Activated CD4-positive, alpha-beta T cell treated with anti-CD3 and anti-CD28 coated beads, Interleukin-2, amount 50 U/mL, for 4 hours (primary cell): ENCODE measurements at places on chromosomes 2 and 18.

- no peak for DNase-seq
These were observed 41.2 kb downstream of the SAP130 start for GRCh38 chr2:127986548-127987079.

DNA sequence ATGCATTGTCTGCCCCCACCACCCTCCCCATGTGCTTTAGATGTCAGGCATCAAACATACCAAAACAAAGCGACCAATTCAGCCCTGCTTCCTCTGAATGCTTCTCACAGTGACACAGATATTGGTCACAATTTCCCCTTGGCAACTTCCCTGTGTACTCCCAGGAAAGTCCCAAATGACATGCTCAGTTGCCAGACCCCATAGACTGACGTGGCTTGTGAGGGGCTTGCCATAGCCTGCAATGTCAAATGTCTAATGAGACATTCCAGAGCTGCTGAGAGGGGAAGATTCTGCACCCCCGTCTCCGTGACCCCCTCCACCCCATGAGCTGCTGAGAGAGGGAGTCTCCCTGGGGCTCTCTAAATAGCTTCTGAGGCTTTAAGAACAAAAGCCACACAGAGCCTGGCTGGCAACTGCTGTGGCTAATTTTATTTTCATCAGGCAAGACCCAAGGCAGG is 47.3 kb downstream of the RFTN2 start:
- DNase-seq, result no peak

- DNase-seq, result no peak
These were observed 512.8 kb upstream of the POU3F3 start for GRCh38 chr2:104340879-104341828.

DNA sequence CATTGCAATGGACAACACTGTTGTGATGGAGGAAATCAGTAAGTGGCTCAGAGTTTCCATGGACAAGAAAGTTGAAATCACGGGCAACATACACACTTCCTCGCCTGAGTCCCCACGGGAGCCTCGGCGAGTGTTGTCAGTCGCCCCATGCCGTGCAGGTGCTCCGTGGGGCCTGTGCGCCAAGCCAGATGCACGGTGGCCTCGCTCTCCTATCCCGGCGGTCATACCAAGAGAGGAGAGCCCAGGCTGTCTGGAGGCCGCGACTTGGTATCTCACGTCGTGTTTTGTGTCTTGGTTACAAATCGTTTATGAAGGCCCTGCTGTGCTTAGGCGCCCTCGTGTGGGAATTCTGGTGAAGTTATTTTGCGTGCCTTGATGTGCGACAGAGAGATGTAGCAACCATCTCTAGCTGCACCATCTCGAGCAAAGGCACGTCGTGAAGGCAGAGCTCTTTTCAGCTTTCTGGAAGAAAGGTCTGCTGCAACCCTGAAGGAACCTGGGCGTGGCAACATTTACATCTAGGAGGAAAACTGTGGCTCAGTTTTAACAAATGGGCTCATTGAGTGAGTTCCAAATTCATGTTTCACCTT is 21.8 kb downstream of the ATG4B start:
- peak; percentile 27 for DNase-seq

DNA sequence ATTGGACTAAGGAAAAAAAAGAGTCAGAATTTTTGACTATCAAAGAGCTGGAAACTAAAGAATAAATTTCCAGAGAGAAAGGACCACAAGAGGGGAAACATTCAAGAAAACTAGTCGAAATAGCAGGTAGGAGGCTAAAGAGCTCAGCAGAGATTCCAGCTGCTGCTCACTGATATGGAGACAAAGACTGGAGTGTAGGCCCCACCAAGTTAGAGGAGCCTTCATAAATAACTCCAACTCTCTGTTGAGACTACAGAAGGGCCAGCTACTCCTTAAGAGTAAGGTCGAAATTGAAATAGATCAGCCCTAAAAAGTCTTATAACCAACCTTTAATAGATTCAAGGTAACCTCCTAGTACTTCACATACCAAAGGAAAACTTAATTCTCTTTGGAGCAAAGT is 31.1 kb downstream of the SS18 start:
- DNase-seq, result no peak

- DNase-seq, result no peak
These were observed 8.4 kb upstream of the MAL start for GRCh38 chr2:95017071-95017501.

GRCh38 chr2:223166983-223167650 is 115.1 kb downstream of the KCNE4 start:
- no peak for DNase-seq

GRCh38 chr2:68290901-68291300 is 28.8 kb downstream of the CNRIP1 start:
- no peak for DNase-seq

GRCh38 chr2:44456946-44457345 is 95.2 kb downstream of the CAMKMT start:
- no peak for DNase-seq

GRCh38 chr2:121547646-121548045 is 17.0 kb downstream of the RNU4ATAC start:
- no peak for DNase-seq

DNA sequence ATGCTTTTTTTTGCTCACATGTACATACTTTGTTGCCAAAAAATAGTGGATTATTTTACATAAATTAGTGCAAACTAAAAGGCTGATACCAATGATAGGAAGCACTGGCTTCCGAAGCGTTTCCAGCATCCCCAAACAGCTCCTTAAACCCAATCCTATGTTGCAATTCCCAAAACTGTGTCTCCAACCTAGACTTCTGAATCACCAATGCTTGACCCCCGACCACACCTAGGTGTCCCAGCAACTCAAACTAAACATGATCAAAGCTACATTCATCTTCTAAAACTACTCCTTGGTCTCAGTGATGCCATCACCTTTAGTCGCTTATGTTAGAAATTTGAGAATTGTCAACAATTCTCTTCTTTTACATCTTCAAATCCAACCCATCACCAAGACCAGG is 13.4 kb downstream of the ATP8B1 start:
- no peak for DNase-seq

GRCh38 chr2:160490733-160491685 is 2.6 kb downstream of the RBMS1 start:
- DNase-seq, result no peak

DNA sequence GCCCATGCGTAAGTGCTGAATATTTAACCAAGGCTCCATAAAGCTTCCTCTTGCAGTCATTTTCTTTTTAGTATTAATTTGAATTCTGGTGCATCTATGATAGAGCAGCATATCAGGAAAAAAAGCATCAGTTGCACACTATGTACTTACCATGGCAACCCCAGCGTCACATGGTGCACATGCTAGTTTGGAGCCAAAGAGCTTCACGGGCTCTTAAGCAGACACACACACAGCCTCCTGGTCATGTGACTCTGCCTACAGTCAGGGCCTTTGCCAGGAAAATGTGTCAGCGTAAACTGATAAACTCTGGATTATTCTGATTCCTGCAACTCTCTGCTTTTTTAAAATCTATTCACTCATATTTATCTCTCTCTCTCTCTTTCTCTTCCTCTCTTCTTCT is 30.2 kb downstream of the NYAP2 start:
- DNase-seq, result no peak

DNA sequence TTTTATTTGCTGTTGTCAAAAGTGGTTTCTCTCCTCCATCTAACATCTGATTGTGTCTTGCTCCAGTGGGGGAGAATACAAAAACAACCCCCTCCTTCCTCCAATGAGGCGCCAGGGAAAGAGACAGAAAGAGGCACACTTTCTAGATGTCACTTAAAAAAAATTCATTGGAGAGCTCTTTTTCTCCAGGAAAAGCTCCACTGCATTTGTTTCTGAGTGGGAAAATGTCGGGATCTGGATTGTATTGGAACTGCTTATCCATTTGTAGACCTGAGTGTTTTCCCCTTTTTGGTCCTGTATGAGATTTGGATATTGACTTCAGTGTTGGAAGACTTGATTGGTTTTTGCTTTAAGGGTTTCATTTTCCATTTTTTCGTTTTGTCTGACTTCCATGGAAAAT is 995 bp downstream of the MBD5 start:
- DNase-seq, result no peak

- DNase-seq, result no peak
These were observed 502.5 kb upstream of the ACVR2A start for GRCh38 chr2:147342329-147342728.

GRCh38 chr2:105100046-105100840 is 62.4 kb downstream of the MRPS9 start:
- no peak for DNase-seq

DNA sequence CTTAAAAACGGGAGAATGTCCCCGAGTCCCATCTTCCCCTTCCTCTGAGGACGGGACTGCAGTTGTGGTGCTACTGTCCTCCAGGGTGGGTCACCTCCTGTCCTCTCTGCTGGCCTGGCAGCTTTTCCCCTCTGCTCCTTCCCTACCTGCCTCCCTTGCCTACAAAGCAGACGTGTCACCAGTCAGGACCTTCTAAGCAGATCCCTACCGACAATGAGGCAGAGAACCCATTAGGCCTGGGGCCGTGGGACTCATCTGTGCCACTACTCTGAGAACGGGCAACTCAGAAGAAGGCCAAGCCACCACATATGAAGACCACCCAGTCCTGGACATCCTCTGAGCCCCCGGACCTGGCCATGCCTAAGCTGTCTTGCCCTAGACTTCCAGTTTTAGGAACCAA is 103.0 kb upstream of the TEX51 start:
- DNase-seq, result no peak

DNA sequence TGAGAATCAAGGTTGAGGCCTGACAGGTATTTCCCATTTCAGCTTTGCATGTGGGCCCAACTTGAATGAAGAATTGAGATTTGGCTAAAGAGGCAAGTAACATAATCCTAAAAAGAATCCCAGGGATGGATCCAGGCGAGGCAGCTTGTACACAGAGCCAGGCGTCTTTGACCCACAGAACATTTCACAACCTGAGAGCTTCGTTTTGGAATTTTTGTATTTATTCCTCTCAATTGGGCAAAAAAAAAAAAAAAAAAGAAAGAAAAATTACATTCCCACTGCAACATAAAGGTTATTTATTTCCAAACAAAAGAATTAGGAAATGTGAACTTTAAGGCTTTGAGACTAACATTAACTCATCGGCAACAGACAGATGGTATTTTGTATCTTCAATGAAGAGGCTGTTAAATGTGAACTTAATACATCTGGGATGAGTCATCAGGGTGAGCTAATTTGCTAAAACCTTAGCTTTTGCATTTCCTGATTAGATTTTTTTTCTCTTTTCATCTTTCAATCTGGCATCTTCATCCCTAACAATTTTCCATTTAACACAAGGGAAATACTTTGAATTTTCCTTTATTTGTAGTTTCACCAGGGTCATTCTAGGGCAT is 478.5 kb upstream of the TNP1 start:
- DNase-seq, result no peak

DNA sequence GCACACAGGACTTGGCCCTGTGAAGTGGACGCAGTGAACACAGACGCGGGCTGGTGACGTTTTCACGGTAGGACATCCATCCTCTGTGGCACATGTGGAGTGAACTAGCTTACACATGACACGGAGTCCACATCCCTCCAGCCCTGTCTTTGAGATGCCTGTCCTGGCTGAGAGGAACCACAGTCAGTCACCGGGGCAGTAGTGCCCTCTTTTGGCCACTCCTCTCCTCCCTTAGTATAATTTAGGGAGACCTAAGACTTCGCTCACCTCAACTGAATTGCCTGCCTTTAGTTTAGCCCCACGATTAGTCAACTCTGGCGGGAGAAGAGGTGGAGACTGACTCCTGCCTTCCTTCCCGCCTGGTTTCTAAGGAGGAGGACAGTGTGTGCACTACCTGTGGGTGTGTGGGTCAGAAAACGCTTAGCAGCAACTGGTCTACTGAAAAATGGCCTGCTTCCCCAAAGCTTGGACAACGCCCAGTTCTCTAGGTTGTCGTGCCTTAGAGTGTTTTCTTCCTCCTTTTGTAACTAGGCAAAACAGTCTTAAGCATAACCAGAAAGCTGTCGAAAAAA is 70.6 kb downstream of the MBP start:
- no peak for DNase-seq

DNA sequence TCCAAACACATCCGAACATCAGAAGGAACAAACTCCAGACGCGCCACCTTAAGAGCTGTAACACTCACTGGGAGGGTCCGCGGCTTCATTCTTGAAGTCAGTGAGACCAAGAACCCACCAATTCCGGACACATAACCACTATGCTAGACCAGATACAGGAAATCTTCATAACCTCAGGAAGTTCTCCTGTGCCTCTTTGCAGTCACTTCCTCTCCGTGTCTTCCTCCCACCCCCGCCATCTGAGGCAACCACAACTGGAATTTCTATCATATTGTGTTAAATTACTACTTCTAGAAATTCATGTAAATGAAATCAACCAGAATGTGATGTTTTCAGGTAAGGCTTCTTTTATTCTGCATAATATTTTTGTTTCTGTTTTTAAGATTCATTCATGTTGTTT is 631.0 kb upstream of the NXPH2 start:
- no peak for DNase-seq

DNA sequence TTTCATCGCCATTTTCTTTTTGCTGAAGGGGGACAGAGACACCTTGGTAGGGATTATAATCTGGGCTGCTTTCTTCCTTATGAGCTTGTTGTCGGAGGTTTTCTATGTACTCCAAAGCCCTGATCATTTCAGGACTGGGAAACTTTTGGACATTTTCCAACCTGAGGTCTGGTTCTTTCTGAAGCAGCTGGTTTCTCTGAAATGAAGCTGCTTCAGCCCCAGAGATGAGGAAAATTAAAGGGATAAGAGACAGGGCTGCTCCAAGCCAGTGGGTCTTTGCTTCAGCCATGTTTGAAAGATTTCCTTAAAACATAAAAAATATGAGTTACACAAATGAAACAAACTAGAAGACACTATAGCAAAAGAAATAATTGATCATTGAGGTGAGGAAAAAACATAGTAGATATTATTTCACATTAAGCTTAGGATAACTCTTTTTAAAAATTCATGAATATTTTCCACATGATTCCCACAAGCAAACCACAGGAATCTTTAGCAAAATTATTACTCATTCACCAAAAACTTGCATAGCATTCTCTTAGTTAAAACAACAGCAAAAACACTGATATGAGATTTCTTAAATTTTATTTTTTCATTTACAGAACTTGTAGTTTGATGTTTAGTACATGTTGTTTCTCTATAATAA is 3.0 kb downstream of the SCG2 start:
- DNase-seq, result no peak

DNA sequence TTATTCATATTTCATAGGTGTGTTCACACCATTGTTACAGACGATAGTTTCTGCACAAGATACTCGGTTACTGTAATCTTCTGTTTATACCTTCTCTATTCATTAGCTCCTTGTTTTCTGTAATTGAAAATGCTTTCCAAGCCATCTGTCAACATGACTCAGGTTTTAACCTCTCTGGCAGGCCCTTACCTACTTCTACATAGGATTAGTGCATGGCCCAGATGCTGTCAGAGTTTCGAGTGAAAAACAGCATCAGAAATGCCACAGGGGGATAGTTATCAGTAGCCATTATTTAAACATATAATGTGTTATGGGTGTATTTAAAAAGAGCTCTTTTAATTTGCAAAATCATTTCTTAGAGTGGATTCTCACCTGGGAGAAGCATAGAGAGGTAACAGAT is 596.4 kb downstream of the FBXO15 start:
- no peak for DNase-seq

- DNase-seq, result no peak
These were observed 194.2 kb upstream of the HDAC4 start for GRCh38 chr2:239594772-239595608.

GRCh38 chr2:126657636-126658318 is 1.8 kb downstream of the GYPC start:
- DNase-seq, result peak; percentile 46
